ENCODE measurements at places on chromosomes 1 and 21.

GRCh38 chr1:79633456-79633855 lies 626.9 kb upstream of the ADGRL4 start:
- no peak for DNase-seq

GRCh38 chr1:175133673-175134435 lies 58.7 kb downstream of the KIAA0040 start:
- DNase-seq = no peak

- DNase-seq = no peak
Observed at GRCh38 chr1:224045556-224045955, 68.4 kb upstream of the FBXO28 start.

GRCh38 chr1:188427642-188428041 lies 1598.9 kb downstream of the PLA2G4A start:
- DNase-seq = no peak

DNA sequence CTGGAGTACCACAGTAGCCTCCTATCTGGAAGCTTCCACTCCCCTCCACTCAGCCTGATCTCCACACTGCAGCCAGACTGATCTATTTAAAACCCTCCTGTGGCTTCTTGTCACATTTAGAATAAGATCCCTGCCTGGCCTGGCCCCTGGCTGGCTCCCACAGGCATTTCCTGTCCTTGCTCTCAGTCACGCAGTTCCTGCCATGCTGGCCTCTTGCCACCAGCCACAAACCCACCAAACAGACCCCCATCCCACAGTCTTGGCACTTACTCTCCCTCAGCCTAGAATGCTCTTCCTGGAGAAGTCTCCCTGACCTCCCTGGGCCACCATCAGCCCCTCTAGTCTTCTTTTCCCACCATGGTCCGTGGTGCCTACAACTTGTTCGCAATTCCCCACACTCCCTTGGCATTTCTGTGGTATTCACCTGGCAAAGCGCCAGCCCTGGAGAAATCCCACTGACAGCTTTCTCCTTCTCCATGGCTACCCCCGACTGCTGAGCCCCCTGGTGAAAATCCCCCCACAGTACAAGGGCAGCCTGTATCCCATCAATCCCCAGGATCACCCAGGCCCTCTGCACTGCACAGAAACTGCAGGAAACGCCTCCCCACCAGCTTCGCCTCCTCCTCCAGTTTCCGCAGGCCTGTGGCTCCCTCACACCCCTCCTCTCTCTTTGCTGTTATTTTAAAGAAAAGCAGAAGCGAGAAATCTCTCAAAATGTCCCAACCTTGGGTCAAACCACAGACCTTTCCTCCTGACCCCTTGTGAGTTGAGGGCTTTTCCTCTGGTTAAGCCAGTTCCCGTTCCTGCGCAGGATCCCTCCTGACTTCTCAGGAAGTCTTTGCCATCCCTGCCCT lies 94.5 kb downstream of the SYT2 start:
- DNase-seq = no peak

DNA sequence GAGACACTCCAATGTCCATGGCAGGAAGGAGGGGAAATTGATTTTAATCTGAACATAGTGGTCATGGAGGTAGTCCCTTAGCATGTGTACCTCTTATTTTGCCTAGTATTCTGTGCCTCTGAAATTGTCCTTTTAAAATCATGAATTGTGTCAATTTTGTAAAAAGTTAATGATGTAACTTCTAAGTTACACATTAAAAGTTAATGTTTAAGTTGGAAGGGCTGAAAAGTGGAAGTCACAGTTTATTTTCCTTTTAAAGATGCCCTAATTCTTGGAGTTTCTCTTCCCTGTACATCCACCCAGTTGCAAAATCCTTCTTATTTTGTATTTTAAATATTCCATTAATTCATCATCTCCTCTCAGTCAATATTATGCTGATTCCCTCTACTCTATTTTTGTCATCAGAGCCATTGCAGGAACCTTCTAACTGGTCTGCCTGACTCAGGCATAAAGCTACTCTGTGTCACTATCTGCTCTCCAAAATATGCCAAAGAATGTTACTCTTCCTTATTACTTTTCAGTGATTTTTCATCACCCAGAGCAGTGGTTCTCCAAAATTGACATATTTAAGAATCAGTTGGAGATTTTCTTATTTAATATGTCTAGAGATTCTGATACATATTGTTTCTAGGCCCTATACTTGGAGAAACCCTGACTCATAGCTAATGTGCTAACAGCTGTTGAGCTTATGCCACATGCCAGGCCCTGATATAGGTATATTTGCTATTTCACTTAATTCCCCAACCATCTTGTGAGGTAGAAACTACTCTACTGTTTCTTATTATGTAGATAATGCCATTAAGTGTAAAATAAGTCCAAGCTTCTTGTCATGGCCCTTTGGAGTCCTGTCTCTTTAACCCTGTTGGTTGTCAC lies 5.1 kb downstream of the HOOK1 start:
- no peak for DNase-seq

All from NCI-H2029 (cell line).